Mesothelial cell of epicardium (in vitro differentiated cells): ENCODE measurements at places on chromosomes 12 and 14.

GRCh38 chr12:5194306-5194705 is 150.6 kb downstream of the KCNA5 start:
- H3K27ac ChIP-seq: no peak overlapping the region
- H3K36me3 ChIP-seq: no peaks in the 10 kb centered on the region
- peaks cover 21% of the 10 kb centered on the region for H3K4me1 ChIP-seq

DNA sequence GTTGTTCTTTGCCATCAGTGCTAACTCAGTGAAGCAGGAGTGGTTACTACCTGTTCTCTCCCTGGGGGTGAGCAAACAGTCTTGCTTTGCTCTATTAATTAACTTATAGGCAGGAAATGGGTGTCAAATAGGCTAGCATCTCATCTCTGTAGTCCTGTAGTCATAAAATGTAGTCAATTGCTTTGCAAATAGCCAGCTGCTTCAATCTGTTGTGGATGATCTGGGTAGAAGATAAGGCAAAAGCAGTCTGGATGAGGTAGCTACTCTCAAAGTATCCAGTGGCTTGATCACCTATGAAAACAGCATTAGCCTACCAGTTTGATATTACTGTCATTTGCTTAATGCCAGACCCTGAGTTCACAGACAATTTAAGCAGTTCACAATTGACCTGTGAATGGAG is 369.0 kb upstream of the TMTC1 start:
- H3K27me3 ChIP-seq: no peaks in the 10 kb centered on the region
- H3K4me1 ChIP-seq: no peaks in the 10 kb centered on the region
- H3K27ac ChIP-seq: no peak overlapping the region
- no peak for DNase-seq
- H3K36me3 ChIP-seq: no peaks in the 10 kb centered on the region

DNA sequence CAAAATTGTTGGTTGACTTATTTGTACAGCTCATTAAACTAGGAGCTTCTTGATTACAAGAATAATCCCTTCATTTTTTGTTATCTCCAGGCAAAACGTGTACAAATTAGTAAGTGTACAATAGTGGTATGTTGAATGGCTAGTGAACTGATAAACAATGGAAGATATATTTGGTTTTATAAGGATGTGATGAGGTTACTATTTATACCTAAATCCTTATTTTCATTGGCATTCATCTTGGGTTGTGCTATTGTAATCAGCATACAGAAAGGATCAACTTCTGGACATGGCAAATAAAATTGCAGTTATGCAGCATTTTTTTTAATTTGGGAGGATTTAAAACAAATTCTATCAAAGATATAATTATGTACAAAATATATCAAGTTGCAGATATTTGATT is 199.4 kb upstream of the GZMB start:
- H3K27ac ChIP-seq: no peak overlapping the region
- no peaks in the 10 kb centered on the region for H3K27me3 ChIP-seq
- H3K4me1 ChIP-seq: no peaks in the 10 kb centered on the region
- H3K36me3 ChIP-seq: no peaks in the 10 kb centered on the region
- DNase-seq: no peak
- H3K4me3 ChIP-seq: no peak overlapping the region

DNA sequence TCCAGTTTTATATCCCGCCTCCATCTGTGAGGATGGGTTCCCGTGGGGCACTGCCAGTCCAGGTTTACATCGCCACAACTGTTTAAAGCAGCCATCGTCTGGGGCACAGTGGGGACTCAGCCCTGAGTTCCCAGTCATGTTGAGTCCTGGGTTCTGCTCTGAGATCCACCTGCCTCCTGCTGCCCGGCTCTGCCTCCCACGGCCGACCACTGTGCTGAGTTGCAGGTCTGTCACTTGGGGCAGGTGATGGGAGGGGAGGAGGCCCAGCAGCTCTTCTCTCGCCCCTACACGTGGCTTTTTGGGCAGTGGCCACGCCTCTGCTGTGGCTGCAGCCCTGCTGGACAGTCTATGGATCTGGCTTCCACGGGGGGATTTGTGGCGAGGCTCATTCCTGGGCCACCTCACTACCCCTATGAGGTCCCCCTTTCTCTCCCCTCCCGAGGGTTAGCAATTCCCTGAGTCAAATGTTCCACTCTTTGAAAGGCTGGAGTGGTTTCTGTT is 143.0 kb downstream of the ADGRD1 start:
- no peaks in the 10 kb centered on the region for H3K4me1 ChIP-seq
- H3K27me3 ChIP-seq: peaks cover 4% of the 10 kb centered on the region
- no peak for DNase-seq
- H3K4me3 ChIP-seq: no peak overlapping the region

DNA sequence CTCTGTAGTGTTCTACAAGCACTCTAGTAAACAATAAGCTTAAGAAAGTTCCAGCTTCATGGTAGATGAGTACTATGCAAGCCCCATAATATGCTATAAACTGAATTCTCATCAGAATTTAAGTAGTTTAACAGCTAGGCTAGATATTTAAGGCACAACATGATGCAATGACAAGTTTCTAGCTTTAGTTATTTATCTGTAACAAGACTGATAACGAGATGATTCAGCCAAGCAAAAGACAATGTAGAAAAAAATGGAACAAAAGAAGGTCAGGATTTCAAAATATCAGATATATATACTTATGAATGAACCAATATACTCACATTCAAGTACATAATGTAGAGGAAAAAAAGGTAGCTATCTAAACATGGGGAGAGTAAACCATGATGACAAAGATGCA is 61.0 kb upstream of the RERGL start:
- H3K4me1 ChIP-seq: peaks cover 1% of the 10 kb centered on the region
- no peak overlapping the region for H3K4me3 ChIP-seq
- no peaks in the 10 kb centered on the region for H3K27me3 ChIP-seq
- no peaks in the 10 kb centered on the region for H3K36me3 ChIP-seq
- no peak overlapping the region for H3K27ac ChIP-seq

GRCh38 chr12:9066183-9066623 is 49.5 kb downstream of the A2M start:
- H3K27ac ChIP-seq: no peak overlapping the region
- H3K4me3 ChIP-seq: peak overlapping the region; percentile 79
- DNase-seq: no peak
- no peaks in the 10 kb centered on the region for H3K36me3 ChIP-seq
- H3K4me1 ChIP-seq: peaks cover 28% of the 10 kb centered on the region

DNA sequence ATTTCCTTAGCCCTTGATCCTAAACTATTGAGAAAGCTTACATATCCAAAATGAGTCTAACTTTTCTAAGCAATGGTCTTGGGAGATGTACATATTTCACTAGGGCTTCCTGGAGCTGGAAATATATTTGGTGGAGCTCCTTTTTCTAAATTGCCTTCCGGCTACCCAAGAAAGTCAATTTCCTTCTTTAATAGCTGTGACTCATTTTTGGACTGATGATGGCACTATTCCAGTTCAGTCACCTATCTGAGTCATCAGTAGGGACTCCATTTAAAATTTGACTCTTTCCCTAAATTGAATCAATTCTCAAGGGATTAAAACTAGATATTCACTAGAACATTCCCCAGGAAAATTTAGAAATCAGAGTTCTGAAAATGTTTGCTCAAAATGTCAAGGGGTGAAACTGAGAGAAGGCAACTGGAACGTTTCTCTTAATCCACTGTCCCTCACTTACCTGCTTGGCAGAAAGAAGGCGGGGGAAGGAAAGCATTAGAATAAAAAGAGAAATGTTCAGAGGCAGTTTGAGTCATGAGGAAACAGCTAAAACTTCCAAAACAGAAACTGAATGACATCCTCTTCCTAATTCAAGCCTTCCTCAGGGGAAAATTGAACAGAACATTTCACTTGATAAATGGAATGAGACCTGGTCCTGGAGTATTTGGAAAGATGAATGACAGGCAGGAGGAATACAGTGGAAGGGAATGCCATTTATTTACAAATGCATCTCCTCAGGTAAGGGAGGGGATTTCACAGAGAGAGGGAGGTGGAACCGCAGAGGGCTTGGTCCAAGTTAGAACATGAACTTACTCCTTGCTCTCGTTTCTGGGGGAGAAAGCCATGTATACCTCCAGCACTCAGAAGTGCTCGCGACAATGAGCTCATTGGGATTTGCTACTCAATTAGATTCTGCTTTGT is 91.2 kb downstream of the RGS6 start:
- no peak overlapping the region for H3K27ac ChIP-seq
- H3K4me1 ChIP-seq: no peaks in the 10 kb centered on the region
- peaks cover 41% of the 10 kb centered on the region for H3K27me3 ChIP-seq
- no peak overlapping the region for H3K4me3 ChIP-seq
- no peaks in the 10 kb centered on the region for H3K36me3 ChIP-seq

DNA sequence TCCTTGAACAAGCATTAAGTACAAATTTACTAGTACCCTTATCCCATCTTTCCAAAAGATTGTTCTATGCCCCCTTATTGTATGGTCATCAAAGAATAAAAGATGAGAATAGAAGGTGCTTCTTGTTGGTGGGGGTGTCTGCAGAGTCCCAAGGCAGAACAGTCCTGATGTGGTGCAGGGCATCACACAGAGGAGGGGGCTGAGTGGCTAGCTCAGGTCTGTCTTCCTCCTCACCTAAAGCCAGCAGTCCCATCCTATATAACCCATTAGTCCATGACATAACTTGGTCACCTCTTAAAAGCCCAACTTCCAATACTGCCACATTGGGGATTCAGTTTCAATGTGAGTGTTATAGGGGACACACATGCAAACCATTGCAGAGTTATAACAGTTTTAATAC is 9.9 kb downstream of the LRRC10 start:
- H3K27me3 ChIP-seq: no peaks in the 10 kb centered on the region
- no peak for DNase-seq
- no peak overlapping the region for H3K4me3 ChIP-seq
- peaks cover 53% of the 10 kb centered on the region for H3K36me3 ChIP-seq

DNA sequence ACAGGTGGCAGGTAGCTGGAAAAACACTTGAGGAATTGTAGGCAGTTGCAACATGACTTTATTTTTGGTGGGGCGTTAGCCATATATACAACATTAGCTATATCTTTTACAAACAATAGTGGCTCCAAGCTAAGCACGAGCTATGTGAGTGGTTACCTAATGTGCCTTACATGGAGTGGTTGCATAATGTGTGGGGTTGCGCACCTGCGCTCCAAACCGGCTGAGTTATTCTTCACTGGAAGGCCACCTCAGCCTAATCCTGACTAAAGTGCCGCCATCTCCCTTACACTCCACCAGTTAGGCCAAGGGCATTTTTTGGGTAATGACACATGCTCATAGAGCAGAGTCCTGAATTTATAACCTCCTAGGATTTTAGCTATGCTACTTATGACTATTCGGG is 31.8 kb upstream of the G2E3 start:
- no peaks in the 10 kb centered on the region for H3K27me3 ChIP-seq
- H3K4me1 ChIP-seq: no peaks in the 10 kb centered on the region
- H3K36me3 ChIP-seq: no peaks in the 10 kb centered on the region

DNA sequence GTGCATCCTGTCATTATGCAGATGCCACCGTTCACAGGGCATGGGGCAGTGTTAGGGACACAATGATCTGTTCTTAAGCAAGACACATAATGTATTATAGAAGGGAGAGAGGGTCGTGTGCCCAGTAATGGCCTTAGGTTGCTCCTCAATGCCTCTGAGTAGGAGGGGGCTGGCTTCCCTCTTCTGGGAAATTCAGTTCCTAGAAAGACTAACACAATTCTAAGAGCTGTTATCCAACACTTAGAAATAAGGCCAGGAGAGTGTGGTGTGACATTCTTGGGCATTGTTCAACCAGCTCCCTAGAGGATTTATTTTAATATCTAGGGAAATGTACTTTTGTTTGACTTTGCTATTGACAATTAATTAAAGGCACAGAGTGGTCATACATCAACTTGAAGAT is 118.5 kb downstream of the ADCK1 start:
- no peak overlapping the region for H3K27ac ChIP-seq
- H3K4me3 ChIP-seq: no peak overlapping the region
- H3K27me3 ChIP-seq: no peaks in the 10 kb centered on the region
- H3K36me3 ChIP-seq: peaks cover 11% of the 10 kb centered on the region

DNA sequence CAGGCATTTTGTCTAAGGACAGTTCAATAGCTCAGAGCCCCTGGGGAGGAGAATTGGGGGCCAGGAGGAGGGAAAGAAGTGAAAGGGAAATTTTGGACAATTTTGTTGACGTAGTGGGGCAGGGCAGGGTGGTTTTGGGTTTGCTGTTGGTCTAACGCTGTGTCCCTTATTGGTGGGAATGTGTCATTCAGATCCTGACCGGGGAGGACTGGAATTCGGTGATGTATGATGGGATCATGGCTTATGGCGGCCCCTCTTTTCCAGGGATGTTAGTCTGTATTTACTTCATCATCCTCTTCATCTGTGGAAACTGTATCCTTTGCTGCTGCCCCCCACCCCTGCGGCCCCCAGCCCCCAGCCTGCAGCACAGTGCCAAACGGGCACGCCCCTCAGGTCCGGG is 212.1 kb upstream of the FKBP4 start:
- peak overlapping the region; percentile 19 for H3K4me3 ChIP-seq
- H3K27ac ChIP-seq: no peak overlapping the region
- peaks cover 4% of the 10 kb centered on the region for H3K36me3 ChIP-seq
- no peak for DNase-seq
- peaks cover 3% of the 10 kb centered on the region for H3K4me1 ChIP-seq
- H3K27me3 ChIP-seq: peaks cover 6% of the 10 kb centered on the region

- no peak overlapping the region for H3K4me3 ChIP-seq
- H3K36me3 ChIP-seq: no peaks in the 10 kb centered on the region
- H3K27ac ChIP-seq: no peak overlapping the region
- H3K27me3 ChIP-seq: no peaks in the 10 kb centered on the region
Measured at GRCh38 chr12:51275088-51275487, 4.9 kb upstream of the SMAGP start.

DNA sequence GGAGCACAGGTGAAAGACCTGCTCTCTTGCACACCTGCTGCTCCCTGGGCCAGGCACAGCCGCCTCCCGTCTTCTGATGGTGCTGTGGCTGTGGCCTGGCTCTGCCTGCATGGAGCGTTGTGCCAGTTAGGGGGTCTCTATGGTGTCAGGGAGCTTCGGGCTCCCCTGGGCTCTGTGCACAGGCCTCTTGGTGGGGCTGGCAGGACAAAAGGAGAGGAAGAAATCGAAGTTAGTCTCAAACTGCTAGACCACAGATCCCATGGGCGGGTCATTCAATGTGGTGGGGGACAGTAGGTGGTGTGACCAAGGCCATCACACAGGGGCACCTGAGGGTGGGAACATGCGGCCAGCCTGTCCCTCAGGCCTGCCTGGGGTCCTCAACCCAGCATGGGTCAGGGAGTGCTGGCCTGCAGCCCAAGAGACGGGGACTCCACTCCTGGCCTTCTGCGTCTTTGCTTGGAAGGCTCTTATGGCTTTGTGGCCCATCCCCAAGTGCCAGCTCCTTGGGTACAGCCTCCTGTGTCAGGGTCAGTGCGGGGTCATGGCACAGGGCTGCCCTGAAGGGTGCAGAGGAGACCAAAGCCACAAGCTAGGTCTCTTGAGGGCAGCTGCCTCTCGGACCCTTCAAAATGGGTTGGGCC is 84.1 kb downstream of the KIF26A start:
- peaks cover 32% of the 10 kb centered on the region for H3K4me1 ChIP-seq
- H3K36me3 ChIP-seq: no peaks in the 10 kb centered on the region
- DNase-seq: no peak
- no peak overlapping the region for H3K4me3 ChIP-seq

DNA sequence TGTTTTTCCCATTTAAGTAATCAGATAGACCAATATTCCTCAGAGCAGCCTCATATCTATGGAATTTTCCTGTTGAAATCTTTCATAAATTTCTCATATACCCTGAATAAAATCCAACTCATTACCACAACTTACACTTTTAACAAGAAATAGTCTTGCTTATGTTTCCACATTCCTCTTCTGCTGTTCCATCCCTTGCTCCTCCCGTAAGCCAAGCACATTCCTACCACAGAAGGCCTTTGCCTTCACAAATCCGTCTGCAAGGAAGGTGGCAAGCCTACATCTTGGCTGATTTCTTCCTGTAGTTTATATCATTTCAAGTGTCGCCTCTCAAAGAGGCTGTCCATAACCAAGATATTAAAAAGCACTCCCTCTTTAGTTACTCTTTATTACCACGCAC is 127.7 kb downstream of the C12orf50 start:
- DNase-seq: no peak
- no peak overlapping the region for H3K4me3 ChIP-seq
- H3K36me3 ChIP-seq: no peaks in the 10 kb centered on the region
- no peak overlapping the region for H3K27ac ChIP-seq
- no peaks in the 10 kb centered on the region for H3K27me3 ChIP-seq
